Activated naive CD4-positive, alpha-beta T cell treated with Interleukin-2 at 50 U/mL for 16 hours (primary cell): ENCODE measurements at places on chromosomes 7 and 10.

GRCh38 chr10:13851906-13852305 is 265.1 kb downstream of the PRPF18 start:
- DNase-seq = no peak

DNA sequence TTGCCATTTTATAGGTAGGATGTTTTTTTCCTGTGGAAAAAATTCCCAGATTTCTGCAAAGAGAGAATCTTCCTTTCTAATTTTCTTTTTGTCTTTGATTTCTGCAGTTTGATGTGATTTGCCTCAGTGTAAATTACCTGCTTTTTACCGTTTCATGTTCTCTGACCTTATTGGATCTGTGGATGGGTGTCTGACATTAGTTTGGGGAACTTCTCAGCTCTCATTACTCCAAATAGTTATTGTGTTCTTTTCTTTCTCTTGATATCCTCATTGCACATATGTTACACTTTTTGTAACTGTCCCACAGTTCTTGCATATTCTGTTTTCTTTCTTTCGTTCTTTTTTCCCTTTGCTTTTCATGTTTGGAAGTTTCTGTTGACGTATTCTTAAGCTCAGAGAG is 28.5 kb downstream of the NACAD start:
- DNase-seq = no peak

- no peak for DNase-seq
Measured at GRCh38 chr7:122974229-122974628, 21.3 kb downstream of the TAS2R16 start.

GRCh38 chr10:77768039-77768438 is 130.4 kb upstream of the KCNMA1 start:
- no peak for DNase-seq

GRCh38 chr10:44264244-44264643 is 120.7 kb downstream of the CXCL12 start:
- no peak for DNase-seq

DNA sequence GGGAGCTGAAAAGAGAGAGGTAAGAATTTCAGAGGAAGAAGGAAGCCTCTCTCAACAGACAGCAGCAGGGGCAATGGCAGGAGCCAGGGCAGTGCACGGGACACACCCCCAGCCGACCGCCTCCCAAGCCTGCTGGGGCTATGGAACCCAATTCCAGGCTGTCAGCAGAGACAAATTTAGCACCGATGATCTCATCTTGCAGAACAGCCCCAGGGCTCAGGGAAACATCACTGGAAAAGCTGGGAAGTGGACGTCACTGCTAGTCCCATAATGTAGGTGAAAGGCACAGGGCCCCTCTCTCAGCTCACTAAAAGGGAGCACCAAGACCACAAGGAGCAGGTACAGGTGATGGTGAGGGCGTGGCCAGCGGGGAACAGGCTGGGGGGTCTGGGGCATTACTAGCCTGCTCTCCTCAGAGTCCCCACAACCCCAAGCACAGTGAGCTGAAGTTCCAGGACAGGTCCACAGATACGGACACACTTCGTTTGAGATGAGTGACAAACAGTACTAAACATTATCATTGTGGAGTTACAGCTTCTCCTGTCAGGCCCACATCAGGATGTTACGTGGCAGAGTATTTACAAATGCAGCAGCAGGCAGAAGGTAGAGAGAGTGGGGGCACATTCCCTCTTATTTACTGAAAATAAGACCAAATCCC is 103.7 kb downstream of the PLXNA4 start:
- DNase-seq = no peak
